NCI-H526 (cell line): ENCODE measurements at places on chromosomes 7 and 10.

- DNase-seq, result no peak
Observed at GRCh38 chr7:18639711-18640110, 144.2 kb downstream of the HDAC9 start.

DNA sequence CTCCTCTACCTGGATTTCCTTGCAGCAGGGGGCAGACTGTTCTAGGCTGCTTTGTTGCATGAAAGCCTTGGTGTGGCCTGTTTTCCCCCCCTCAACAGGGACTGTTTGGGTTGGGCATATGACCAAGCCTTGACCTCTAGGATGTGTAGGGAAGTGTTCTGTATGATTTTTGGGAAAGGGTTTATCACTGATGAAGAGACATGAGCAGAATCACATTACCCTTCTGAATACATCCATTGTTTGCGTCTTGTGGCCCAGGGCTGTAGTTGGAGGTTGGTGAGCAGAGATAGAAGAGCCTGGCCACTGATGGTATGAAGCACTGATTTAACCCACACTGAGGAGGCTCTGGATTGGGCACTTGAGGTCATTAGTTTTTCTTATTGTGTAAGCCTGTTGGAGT is 26.6 kb downstream of the ZNF12 start:
- no peak for DNase-seq

DNA sequence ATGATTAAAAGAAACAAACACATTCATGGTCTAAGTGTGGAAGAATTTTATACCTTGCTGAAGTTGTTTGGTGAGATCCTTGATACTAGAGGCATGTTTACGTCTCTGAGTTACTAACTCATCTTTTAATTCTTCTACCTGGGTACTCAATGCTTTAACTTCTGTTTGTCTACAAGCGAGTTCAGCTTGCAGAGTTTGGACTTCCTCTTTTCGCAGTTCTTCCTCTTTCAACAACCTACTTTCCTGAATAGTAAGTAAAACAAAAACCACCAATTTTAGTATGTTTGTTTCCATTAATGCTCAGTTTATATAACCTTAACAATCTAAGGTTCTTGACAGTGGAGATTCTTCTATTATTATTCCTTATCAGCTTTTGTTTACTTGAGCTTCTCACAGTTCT is 42.9 kb downstream of the CCDC186 start:
- DNase-seq, result no peak

GRCh38 chr7:34603711-34604444 is 54.1 kb upstream of the NPSR1 start:
- DNase-seq, result no peak

DNA sequence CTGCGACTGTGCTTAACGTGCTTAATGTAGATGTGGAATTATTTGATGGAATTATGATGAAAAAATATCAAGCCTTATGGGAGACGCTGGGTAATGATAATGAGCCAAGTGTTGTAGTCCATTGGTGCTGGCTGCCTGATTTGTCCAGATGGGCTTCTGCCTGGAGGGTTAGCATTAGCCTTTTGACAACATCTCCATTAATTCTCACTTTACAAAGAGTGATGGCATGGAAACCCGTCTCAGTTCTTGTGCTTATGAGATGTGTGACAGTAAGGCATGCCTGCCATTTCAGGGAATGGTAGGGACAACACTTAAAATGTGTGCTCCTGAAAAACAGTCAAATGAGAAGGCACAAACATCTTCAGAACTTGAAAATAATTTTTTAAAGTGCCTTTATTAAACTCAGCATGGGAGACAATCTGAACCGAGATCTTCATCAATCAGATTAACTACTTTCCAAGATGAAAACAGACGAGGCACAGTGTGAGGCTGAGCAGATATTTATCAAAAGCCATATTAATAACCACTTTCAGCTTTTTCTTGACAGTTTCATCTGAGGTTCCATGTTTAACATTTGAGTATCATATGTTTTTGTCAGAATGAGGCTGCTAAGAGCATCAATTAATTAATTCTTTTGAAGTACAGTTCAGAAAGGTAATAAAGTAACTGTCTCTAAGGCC is 473.1 kb downstream of the NXPH1 start:
- DNase-seq, result no peak

DNA sequence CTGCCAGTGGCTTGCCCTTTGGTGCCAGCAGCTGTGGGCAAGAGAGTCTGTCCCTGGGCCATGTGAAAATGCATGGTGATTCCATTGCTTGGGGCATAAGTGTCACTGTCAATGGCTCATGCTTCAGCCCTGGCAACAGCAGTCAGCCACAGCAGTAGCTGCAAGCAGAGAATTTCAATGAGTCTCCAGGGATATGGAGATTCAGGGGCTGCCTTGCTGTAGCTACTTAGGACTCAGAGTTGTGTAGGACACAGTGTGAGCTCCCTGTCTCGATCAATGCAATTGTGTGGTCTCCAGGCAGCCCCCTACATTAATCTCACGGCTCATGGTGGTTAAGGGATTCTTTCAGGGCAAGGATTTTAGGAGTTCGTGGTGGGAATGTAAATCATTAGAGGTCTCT is 126.3 kb upstream of the STARD3NL start:
- DNase-seq, result peak; percentile 29

DNA sequence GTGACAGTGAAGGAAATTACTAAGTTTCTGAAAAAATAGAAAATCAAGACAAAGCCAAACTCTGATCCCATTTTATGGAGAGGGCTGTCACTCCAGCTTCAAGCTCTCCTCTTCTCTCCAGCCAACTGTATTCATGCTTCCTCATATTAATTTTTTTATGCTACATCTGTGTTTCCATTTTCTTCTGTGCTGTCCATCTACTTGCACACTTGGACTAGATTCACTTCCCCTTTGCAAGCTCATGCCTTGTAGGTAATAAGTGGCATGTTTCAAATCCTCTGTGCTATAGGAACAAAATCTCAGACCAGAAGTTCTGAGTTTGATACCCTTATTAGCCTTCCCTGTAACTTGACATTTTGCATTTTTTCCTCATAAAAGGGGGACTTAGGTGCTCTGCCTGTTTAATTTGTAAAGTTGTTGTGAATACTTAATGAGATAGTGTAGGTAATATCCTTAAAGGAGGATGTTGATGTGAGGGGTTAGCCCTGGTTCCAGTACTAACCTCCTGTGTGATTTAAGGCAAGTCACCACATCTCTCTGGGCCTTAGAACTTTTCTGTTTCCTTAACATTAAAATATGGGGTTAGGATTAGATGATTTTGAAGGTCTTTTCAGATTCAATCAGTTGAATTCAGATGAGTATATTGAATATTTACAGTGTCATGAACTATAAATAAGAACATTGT is 358.8 kb downstream of the BBS9 start:
- DNase-seq, result no peak

GRCh38 chr10:16119445-16119844 is 259.1 kb upstream of the MINDY3 start:
- no peak for DNase-seq

GRCh38 chr7:3011211-3011852 is 32.3 kb downstream of the CARD11 start:
- DNase-seq, result no peak

DNA sequence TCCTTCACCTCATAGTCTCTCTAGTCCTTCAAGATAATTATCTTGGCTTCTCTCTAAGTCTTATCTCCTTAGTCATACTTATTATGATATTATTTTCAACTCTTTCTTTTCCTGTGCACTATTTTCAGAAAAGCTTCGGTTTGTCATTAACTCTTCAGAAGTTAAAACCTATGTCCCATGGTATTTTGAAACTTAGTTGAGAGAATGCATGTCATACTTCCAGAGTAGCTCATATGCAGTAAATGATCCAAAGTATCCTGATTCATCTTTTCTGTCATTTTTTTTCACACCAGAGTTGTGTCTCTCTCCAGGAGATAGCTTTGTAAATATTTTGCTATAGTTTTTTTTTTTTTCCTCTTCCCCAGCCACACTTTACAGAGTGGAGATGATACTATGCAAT is 1008.6 kb downstream of the NRG3 start:
- DNase-seq, result no peak

DNA sequence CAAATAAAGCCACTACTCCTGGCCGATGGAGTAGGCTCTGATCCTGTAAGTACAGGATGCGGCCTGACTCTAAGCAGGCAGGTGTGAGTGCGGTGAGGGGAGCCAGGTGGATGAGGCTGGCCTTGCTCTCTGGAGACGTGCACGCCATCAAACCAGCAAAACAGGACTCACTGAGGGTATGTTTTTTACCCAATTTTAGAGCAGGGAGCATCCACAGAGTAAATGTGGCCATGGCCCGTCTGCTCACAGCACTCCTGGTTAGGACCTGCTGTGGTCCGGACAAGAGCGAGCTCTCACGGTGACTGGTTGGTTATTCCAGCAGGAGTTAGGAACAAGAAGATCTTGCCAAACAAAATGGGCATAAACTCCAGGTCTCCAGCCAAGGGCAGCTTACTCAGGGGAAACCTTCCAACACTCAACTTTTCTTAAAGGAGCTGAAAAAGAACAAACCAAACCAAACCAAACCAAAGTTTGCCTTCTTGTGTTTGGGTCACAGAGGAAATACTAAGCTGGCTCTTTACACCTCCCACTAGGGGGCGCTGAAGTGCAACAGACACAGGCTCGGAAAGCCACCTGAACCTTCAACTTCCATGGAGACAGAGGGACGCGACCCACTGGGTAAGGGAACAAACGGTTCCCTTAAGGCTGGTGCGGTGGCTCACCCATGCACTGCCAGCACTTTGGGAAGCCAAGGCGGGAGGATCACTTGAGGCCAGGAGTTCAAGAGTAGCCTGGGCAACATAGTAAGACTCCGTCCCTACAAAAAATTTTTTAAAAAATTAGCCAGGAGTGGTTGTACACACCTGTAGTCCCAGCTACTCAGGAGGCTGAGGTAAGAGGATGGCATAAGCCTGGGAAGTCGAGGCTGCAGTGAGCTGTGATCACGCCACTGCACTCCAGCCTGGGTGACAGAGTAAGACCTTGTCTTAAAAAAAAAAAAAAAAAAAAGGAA is 122.4 kb downstream of the CLEC2L start:
- peak; percentile 81 for DNase-seq

DNA sequence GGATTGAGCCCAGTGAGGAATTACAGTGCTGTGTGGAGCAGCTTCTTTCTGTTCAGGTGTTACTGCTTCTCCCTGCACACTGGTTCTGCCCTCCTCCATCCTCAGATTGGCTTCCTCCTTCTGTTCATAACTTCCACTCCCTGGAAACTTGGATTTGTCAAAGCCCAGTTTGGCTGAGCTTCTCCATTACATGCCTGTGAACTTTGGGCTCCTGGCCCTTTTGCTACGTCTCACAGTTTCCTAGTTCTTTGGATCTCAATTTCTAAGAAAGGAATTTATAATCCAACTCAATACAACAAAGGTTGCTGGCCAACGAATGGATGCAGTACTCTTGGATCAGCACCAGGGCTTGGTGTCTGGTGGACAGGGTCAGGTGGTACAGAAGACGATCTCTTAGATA is 318.1 kb downstream of the RPS24 start:
- DNase-seq, result no peak

- no peak for DNase-seq
Observed at GRCh38 chr7:81013083-81013817, 94.4 kb upstream of the SEMA3C start.

GRCh38 chr10:121618906-121619305 is 20.7 kb upstream of the FGFR2 start:
- DNase-seq, result no peak

DNA sequence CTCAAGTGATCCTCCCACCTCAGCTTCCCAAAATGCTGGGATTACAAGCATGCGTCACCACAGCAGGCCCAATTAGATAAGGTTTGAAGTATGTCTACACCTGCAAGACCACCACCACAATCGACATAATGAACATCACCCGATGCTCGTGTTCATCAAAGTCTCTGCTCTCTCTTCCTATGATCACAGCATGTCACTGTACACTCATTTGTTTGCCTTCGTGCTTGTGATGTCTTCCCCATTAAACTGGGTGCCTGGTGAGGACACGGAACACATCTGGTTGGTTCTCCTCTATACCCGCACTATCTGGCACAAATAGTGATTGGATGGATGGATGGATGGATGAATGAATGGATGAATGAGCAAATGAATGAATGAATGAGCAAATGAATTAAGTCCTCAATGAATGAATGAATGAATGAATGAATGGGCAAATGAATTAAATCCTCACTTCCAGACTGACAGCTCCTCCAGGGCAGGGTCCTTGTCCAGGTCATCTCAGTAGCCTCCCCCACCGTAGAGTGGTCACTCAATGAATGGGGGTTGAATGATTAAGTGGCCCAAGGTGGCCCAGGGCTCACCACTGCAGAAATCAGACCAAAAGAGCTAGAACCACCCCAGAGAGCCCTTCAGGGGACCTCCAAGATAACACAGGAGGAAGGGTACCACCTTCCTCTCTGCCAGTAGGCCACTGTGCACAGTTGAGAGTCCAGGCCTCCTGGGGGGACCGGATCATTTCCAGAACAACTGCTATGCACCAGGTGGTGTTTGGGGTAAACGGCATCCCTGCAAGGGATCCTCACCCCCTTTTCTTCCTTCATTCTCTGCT is 101.9 kb upstream of the TNRC18 start:
- DNase-seq, result no peak

- DNase-seq, result no peak
Observed at GRCh38 chr7:137390076-137390475, 46.5 kb upstream of the PTN start.

- DNase-seq, result no peak
Observed at GRCh38 chr7:221978-222715, 29.8 kb downstream of the FAM20C start.

DNA sequence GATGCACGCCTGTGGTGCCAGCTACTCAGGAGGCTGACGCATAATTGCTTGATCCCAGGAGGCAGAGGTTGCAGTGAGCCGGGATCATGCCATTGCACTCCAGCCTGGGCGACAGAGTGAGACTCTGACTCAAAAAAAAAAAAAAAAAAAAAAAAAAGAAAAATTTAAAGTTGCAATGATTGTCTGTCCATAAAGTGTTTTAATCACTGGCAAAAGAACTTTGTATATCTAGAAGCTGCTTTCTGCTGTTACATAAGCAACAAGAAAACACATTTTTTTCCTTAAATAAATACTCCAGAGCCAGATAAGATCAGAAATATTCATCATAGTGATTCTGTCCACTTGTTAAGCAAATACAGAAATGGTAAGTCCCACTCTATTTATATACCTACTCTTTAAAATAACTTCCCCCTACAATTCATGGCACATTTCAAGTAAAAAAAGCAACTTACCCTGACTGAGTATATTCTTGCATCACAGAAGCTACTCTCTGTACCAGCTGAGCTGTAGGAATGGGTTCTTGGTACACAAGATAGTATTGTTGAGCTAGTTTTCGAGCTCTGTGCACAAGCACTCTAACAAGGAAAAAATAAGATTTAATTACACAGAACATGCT is 7.6 kb downstream of the PSMA2 start:
- no peak for DNase-seq

- no peak for DNase-seq
Observed at GRCh38 chr7:65441010-65441409, 67.4 kb downstream of the ZNF92 start.
